ENCODE measurements at places on chromosomes 4 and X.

- no peak for DNase-seq
Observed at GRCh38 chrX:107168257-107168656, 38.0 kb downstream of the NUP62CL start.

GRCh38 chr4:123068081-123068480 lies 145.7 kb upstream of the NUDT6 start:
- DNase-seq = no peak

DNA sequence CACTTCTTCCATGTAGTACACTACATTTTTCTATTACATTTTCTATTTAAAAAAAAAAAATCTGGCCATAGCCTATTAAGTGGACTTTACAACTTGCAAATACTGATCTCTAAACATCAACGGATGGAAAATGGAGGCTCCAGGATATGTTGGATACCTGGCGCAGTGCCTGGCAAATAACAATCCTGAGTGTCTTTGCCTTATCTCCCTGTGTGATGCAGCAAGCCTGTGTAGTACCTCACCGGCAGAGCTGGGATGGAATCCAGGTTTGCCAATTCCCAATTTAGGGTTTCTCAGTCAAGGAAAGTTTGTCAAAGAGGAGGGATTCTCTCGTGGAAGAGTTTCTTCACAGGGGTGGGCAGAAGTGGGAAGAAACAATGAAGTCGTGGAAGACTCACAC lies 93.2 kb downstream of the KDR start:
- DNase-seq = no peak

DNA sequence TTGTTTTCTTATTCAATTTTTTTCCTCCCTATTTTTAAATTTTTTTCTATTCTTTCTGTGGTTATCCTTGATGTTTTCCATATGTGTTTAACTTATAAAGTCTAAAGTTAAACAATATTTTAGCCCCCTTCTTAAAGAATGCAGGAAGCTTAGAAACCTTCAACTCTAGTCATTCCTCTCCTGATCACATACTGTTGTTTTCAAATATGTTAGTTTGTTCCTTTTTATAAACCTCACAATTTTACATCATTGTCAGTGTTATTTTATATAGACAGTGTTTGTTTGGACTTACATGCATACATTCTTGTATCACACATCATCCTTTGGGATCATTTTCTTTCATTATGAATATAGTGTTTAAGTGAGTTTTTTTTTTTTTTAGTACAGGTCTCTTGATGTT lies 31.6 kb downstream of the KANTR start:
- no peak for DNase-seq

DNA sequence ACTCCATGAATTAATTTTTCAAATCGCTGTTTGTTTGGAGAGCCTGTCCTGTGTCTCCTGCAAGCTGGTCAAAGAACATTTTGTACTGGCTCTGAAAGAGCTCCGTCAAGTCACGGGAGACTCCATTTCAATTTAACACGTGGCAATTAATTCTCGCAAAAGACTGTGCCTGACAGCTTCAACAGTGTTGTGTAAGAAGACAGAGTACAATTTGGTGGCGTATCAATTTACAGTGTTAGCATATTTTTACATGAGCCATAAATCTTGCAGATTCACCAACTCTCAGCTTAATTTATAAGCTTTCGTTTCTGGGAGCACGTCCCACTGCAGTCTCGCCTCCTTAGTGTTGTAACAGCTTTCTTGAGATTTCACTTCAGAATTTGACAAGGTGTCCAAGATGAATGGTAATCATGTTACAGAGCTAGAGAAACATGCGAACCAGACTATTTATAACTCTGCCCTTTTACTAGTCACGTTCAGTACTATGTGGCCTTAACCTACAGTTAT lies 70.8 kb downstream of the RWDD4 start:
- no peak for DNase-seq

- no peak for DNase-seq
Observed at GRCh38 chrX:132071254-132071653, 48.2 kb downstream of the STK26 start.

- no peak for DNase-seq
Observed at GRCh38 chrX:152823657-152824056, 6.9 kb downstream of the CETN2 start.

- no peak for DNase-seq
Observed at GRCh38 chrX:100381619-100382018, 28.5 kb downstream of the PCDH19 start.

GRCh38 chr4:48071191-48071590 lies 54.6 kb downstream of the NIPAL1 start:
- DNase-seq = no peak

GRCh38 chr4:55615008-55615407 lies 21.1 kb downstream of the NMU start:
- no peak for DNase-seq

DNA sequence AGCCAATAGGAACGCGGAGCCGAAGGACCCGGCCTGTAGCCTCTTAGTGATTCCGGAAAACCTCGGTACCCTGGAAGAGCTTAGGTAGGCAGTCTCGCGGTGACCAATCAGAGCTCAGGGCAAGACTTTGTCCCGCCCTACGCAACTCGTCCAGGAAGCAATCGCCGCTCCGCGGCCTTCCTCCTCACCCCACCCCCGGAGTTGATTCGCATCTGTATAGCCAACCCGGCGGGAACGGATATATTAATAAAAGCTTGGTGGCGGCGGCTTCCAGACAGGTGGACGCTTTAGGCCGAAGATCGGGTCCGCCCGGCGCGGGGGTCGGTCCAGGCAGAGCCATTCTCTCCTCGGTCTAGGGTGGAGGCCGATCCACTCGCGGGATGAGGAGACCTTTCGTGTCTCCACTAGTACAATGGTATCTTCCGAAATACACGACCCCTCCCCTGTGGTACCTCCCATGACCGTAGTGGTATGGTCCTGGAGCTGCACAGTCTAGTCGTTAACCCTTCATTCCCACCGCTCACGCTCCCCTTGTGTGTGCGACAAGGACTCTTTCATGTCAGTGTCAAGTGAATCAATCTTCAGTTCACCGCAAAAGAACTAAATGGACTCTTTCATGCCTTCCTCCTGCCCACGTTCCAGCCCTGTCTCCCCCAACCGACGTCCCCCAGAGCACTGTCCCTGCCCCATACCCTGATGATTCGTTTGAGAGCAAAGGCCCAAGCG lies 24.2 kb upstream of the GLOD5 start:
- peak; percentile 94 for DNase-seq

- no peak for DNase-seq
Observed at GRCh38 chrX:80432863-80433262, 12.6 kb downstream of the TENT5D start.

DNA sequence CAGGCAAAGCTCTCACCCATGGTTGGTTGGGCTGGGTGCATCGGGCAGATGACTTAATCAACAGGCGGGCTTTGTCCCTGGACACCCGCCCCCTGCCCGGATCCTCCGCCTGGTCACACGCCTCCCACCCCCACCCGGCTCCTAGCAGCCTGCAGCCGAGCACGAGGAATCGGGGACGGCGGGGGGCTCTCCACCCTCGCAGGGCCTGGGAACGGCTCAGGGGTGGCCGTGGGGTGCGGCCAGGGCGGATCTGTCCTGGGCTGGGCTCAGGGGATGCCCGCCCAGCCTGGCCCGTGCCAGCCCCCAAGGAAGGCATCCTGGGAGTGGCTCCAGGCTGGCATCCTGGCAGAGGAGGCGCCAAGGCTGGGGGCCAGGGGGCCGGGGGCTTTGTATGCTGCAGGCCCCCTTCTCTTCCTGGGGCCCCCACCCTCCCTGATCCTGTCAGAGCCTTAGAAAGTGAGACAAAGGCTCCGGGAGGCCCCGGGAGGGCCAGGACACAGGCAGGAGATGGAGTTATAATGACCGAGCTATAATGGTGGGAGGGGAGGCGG lies 32.5 kb upstream of the FGFR3 start:
- DNase-seq = no peak

- no peak for DNase-seq
Observed at GRCh38 chr4:35725131-35725530, 519.2 kb downstream of the ARAP2 start.

GRCh38 chrX:22652596-22652995 lies 347.2 kb upstream of the DDX53 start:
- DNase-seq = no peak

GRCh38 chr4:17352357-17352756 lies 159.5 kb downstream of the QDPR start:
- no peak for DNase-seq

GRCh38 chr4:184792334-184792733 lies 33.4 kb downstream of the ACSL1 start:
- DNase-seq = no peak

GRCh38 chr4:137853424-137853823 lies 321.1 kb upstream of the PCDH18 start:
- DNase-seq = no peak

GRCh38 chr4:172105918-172106317 lies 292.7 kb downstream of the GALNTL6 start:
- no peak for DNase-seq

DNA sequence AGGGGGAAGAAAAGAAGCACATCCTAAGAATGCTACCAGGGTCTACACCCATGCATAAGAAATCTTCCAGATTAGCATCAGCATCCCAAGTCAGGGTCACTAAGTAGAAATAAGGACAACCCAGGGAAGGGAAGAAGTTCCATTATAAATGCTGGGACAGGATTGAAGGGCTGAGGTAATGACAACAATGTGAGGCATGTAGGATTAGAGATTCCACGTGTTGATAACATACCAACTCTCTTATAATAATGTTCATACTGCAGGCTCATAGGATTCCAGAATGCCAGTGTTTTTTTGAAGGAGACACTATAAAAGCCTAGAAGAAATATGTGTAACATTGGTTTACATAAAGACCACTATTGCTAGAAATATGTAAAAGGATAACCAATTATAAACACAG lies 201.2 kb downstream of the MID1IP1 start:
- DNase-seq = no peak

- DNase-seq = no peak
Observed at GRCh38 chrX:135528254-135528653, 7.8 kb downstream of the INTS6L start.

DNA sequence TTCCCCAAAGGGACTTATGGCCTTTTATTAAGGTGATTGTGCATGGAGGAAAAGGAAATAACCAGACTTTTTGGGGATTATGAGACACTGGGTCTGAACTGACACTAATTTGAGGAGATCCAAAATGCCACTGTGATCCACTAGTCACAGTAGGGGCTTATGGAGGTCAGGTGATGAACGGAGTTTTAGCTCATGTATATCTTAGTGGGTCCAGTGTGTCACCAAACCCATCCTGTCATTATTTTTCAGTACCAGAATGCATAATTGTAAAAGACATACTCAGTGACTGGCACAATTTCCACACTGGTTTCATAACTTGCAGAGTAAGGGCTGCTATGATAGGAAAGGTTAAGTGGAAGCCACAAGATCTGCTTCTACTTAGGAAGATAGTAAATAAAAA lies 131.3 kb downstream of the RTL3 start:
- no peak for DNase-seq

DNA sequence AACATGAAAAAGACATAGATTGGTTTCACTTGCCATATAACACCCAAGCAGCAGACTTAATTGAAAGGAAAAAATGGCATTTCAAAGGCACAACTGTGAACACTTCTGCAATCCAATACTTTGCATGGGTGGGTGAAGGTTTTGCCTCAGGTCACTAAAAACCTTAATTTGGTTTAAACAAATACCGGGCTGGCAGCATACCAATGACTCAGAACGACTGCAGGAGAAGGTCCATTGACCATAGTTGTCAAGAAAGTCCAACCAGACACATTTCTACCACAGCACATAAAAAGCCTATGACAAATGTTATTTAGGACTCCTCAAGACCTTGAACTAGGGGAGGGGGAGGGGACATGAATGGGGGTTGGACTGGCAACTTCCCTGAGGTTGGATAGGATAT lies 183.6 kb upstream of the TRPC5 start:
- DNase-seq = no peak

DNA sequence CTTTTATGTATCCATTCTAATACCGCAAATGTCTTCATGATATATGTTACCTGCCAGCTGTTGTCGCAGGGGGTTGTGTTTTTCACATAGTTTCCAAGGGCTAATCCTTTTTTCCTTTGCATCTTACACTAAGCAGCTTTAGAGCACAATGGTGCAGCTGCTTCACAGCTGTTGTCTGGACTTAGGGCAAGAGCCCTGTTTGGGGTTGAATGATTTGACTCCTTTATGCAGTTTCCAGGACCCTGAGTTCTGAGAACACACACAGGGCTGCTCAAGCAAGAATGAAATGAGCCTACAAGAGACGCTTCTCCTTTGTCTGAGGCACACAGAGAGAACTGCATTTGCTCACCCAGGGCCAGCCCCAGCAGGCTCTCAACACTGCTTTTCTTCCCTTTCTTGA lies 20.2 kb downstream of the CCNG2 start:
- DNase-seq = no peak

- no peak for DNase-seq
Observed at GRCh38 chrX:50117476-50117875, 83.3 kb downstream of the AKAP4 start.

DNA sequence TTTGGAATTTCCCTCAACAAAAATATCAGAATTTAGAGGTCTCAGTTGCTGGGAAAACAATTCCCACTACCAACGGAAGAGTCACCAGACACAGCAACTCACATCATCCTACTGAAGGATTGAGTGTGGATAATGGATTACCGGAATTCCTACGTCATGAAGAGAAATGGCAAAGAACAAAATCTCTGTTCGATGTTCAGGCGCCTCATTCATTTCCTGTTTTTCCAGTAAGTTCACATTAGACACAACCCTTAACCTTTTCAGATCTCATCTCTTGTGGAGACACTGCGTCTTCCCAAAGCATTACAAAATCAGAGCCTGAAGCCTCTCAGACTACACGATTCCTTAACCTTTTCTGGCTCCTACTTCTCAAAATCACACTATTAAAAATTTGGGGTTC lies 58.5 kb upstream of the CPEB2 start:
- no peak for DNase-seq

DNA sequence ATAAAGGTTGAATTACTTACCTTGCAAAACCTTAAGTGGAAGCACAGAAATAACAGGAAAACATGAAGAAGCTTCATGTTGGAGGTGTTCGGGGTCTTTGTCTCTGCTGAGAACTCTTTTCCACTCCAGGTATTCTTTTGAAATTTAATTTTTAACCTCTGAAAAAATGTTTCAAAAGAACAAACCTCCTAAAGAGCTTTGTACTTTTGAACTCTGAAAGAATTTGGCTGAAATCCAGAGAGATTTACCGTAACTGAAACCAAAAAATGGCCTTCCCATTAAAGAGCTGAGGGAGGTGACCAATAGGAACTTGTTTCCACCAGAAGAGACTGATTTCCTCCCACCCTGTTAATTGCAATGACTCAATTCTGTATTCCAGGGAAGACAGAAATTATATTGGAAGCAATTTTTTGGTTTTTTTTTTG lies at the start of gene CFI:
CFI (minus strand) TSS at position 105 of the 425 bp plus-strand sequence; CDS start at position 77, 28 bp downstream.
- DNase-seq = peak; percentile 6

- DNase-seq = peak; percentile 97
Observed at GRCh38 chr4:25500626-25501316, 123.7 kb downstream of the ANAPC4 start.

- DNase-seq = no peak
Observed at GRCh38 chr4:100869276-100869675, 351.5 kb upstream of the EMCN start.

DNA sequence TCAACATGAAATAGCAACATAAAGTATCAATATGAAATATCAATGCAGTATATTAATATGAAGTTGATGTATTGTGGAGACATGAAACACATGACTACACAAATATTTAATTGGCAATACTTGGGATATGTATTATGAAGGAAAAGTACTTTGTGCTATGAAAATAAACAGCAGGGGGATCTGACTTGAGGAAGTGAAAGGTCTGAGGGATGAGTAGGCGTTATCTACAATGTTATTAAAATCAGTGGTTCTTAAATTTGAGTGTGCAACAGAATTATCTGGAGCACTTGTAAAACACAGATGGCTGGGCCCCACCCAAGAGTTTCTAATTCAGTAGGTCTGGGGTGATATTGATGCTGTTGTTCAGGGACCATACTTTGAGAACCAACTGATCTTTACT lies 27.4 kb upstream of the ARX start:
- no peak for DNase-seq
